Cardiac muscle cell (in vitro differentiated cells and primary cell): ENCODE measurements at places on chromosomes 5 and 9. TPM values are rescaled to one million over a fixed set of nuclear protein-coding genes. Genes with fewer than 3 reads are reported as not detected.

C9orf153 gene
- total RNA-seq = 0.74 and 1.0 TPM in 2 replicates

TXNDC15 gene
- 184 and 200 TPM in 2 replicates for total RNA-seq

FGD3 gene
- total RNA-seq = 0.18 and 1.3 TPM in 2 replicates

IL9 gene
- total RNA-seq = not detected in 2 replicates

PALM2AKAP2 gene
- 94.7 and 121 TPM in 2 replicates for total RNA-seq

INSYN2B gene
- 3.9 and 9.3 TPM in 2 replicates for total RNA-seq

SPINK7 gene
- not detected in 2 replicates for total RNA-seq

PTPA gene
- 197 and 257 TPM in 2 replicates for total RNA-seq

CD180 gene
- not detected in 2 replicates for total RNA-seq

ARHGEF37 gene
- 4.2 and 7.6 TPM in 2 replicates for total RNA-seq

ECM2 gene
- not detected in 2 replicates for total RNA-seq

GPX3 gene
- 46.6 and 73.7 TPM in 2 replicates for total RNA-seq

NCS1 gene
- total RNA-seq = 55.6 and 55.7 TPM in 2 replicates

CA9 gene
- total RNA-seq = 2.4 and 3.1 TPM in 2 replicates

ADAMTS12 gene
- total RNA-seq = 25.6 and 48.4 TPM in 2 replicates
